AG08396 (cell line): ENCODE measurements at places on chromosomes 2 and 18.

- no peak for DNase-seq
These were observed 11.2 kb downstream of the VIL1 start for GRCh38 chr2:218429911-218430692.

GRCh38 chr2:124967325-124967724 is 942.2 kb downstream of the CNTNAP5 start:
- no peak for DNase-seq

DNA sequence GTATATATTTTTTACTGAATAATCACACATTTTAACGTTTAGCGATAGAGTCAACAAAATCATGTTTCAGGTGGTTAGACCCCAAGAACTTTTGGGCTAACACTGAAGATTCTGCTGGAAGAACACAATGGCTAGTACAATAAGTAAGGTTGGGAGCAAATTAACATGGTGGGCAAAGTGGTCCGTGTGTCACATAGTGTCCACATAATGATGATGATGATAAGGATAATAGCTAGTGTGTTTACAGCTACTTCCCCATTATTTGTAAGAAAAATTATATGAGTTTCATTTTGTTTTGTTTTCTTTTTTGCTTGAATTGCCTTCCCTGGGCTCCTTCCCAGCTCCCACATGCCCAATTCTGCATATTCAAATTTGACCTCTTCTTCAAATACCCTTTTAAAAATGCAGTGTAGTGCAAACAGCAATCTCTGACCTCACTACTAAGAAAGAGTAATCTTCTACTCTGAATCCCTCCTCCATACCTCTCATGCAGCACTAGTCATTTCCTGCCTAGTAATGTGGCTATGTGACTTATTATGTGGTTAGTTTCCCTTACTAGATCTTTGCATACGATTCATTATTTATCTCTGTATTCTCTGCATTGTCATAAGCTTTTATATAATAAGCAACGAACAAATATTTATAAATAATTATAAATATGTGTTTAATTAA is 16.9 kb upstream of the VPS54 start:
- DNase-seq: peak; percentile 60

DNA sequence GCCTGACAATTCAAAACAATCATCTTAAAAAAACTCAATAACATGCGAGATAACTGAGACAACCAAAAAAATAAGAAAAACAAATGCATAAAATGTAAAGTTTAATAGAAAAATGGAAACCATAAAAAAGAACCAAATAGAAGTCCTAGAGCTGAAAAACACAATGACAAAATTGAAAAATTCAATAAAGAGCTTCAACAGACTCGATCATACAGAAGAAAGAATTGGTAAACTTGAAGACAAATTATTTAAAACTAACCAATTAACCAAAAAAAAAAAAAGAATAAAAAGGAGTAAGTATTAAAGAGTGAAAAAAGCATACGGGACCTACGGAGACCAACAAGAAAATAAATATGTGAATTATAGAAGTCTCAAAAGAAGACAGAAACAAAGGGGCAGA is 37.7 kb downstream of the GPC1 start:
- no peak for DNase-seq

- no peak for DNase-seq
These were observed 431.9 kb upstream of the HS6ST1 start for GRCh38 chr2:128750328-128751165.

DNA sequence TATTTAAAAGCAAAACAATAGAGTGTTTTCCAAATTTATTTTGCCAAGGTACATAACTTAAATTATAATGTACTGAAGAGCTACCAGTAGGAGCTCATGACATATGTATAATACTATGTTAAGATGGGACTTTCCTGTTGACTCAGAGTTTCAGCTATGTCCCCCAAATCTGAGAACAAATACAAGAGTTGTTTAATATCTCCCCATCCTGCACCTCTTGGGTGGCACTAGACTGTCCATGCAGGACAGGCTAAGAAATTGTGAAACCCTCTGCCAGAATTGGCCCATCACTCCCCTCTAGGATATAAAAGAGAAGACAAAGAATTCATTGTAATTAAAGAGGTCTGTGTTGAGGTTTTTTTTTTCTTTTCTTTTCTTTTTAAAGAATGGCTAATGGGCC is 21.7 kb upstream of the CTAGE1 start:
- no peak for DNase-seq

DNA sequence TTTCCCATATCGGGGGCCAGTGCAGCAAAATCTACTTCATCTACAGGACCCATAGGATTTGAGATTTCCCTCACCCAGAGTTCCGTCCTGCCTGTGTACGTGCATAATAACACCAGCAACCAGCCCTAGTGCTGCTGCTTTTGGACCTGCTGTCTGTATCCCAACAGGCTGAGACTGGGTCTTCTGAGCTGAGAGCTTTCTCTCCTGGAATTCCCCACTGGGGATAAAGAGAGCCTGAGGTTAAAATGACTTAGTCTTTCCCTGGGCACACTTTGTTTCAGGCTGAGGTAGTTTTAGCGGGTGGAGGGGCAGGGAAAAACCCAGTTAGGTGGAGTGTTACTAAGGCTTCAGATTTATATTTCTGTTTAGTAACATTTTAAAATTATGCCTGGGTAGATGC is 62.5 kb downstream of the SERTAD2 start:
- DNase-seq: no peak

GRCh38 chr2:146003337-146003736 is 1483.4 kb upstream of the ZEB2 start:
- DNase-seq: no peak

DNA sequence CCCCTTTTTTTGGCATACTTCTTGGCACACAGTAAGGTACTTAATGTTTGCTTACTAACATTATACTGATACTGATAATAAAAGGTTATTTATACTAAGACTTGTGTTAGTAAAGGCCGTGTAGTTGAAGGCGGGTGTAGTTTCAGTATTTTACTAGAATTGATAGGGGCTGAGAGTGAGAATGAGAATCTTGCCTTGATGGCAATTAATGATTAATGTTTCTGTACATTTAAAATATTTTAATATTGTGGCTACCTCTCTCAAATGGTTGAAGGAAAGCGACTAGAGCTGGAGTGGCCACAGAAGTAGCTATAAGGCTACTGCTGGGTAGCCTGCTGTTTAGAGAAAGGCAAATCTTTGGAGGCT is 29.3 kb downstream of the PELI1 start:
- no peak for DNase-seq

DNA sequence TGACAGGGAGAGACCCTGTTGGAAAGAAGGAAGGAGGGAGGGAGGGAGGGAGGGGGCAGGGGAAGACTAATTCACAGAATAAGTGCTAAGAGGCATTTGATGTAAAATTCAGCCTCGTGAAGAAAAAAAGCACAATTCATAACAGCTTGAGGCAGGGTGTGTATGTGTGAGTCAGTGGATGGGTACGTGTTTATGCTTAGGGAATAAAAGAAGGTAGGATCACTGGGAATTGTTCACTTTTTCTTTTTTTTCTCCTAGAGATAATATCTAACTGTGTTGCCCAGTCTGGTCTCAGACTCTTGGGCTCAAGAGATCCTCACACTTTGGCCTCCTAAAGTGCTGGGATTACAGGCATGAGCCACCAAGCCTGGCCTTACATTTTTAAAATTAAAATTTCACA is 39.2 kb downstream of the WDR33 start:
- no peak for DNase-seq

DNA sequence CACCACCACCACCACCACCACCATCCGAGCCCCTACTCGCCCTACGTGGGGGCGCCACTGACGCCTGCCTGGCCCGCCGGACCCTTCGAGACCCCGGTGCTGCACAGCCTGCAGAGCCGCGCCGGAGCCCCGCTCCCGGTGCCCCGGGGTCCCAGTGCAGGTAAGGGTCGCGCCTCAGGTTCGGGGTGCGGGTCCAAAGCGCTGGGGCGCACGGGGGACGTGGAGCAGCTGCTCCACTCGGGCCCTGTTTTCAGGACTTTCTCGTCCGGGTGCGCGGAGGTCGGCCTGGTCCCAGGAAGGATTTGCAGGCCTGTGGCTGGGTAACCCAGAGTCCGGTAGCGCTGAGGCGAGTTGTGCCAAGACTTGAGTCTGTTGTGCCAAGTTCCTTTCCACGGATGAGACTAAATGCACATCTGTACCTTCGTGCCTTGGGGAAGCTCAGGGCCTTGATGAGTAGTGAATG is 2.8 kb downstream of the GATA6 start:
- DNase-seq: no peak

GRCh38 chr2:134002391-134002790 is 251.5 kb upstream of the MGAT5 start:
- no peak for DNase-seq

- no peak for DNase-seq
These were observed 17.2 kb downstream of the UGGT1 start for GRCh38 chr2:128108166-128108565.

GRCh38 chr2:57408587-57408986 is 638.0 kb upstream of the VRK2 start:
- no peak for DNase-seq

- DNase-seq: no peak
These were observed 30.6 kb upstream of the SH3RF3 start for GRCh38 chr2:109098251-109098920.
